ENCODE measurements at places on chromosomes 4 and X. TPM values are rescaled to one million over a fixed set of nuclear protein-coding genes. Genes with fewer than 3 reads are reported as not detected.
A peak's percentile ranks its signal among the peaks of the same experiment; 100 is the strongest.

DNA sequence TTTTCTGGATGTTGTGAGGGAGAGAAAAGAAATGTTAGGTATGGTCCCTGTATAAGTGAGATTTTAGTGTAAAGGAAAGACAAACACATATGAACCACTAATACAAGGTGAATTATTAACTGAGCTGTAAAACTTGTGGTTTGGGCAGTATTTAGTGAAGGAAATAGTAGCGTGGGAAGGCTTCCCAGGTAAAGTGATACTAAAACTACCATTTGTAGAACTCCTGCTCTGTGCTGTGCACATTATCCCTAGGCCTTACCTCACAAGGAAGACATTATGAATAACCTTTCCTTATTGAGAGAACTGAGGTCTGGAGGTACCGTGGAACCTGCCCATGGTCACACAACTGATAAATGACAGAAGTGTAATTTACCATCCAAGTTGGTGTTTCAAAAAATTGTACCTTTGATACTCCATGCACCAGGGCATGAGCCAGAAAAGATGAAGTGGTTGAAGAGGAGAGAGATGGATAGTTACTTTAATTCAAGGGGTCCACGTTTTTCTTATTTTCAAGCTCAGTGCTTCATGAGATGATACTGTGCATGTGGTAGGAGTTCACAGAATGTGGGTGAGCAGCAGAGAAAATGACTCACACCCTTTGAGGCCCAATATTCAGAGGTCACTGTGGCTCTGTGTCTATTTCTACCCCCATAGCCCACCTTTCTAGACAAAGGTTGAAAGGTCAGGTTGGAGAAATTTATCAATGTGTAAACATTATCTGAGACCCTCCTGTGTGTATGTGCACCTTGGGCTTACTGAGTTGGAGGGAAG is 2.6 kb upstream of the VSIG4 start:
- H3K27me3 ChIP-seq: no peaks in the 10 kb centered on the region
- no peaks in the 10 kb centered on the region for H3K36me3 ChIP-seq
- no peak overlapping the region for H3K4me3 ChIP-seq

GRCh38 chr4:2624782-2625530 is 88.5 kb downstream of the FAM193A start:
- DNase-seq: no peak
- H3K27me3 ChIP-seq: no peaks in the 10 kb centered on the region
- peaks cover 34% of the 10 kb centered on the region for H3K36me3 ChIP-seq

DNA sequence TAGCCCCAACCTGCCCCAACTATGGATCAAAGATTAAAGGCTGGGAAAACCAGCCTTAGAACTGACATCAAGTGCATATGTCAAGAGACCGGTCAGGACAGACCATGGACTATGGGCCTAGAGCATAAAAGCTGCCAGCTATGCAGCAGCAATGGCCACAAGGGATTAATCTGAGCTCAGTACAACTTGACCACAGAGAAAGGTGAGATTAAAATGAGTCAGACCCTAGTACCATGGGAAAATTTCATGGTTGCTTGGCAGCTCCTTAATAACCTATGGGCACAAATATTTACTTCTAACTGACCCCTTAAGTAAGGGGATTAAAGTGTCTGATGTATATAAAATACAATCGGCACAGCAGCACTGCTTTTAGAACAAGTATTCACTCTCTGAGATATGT is 54.4 kb downstream of the CBR4 start:
- H3K36me3 ChIP-seq: no peaks in the 10 kb centered on the region
- no peaks in the 10 kb centered on the region for H3K4me1 ChIP-seq
- H3K27ac ChIP-seq: no peak overlapping the region
- H3K4me3 ChIP-seq: no peak overlapping the region

- H3K4me3 ChIP-seq: no peak overlapping the region
- H3K36me3 ChIP-seq: no peaks in the 10 kb centered on the region
- H3K27me3 ChIP-seq: peaks cover 6% of the 10 kb centered on the region
- H3K27ac ChIP-seq: peak overlapping the region; percentile 97
- peaks cover 61% of the 10 kb centered on the region for H3K4me1 ChIP-seq
- no peak for DNase-seq
Observed at GRCh38 chrX:154046031-154046781, 26.5 kb upstream of the IRAK1 start.

- H3K4me3 ChIP-seq: no peak overlapping the region
- H3K36me3 ChIP-seq: no peaks in the 10 kb centered on the region
- peaks cover 20% of the 10 kb centered on the region for H3K4me1 ChIP-seq
- DNase-seq: no peak
Observed at GRCh38 chr4:119205690-119206089, 6.8 kb upstream of the USP53 start.

- peak; percentile 10 for DNase-seq
- no peaks in the 10 kb centered on the region for H3K27me3 ChIP-seq
- no peak overlapping the region for H3K4me3 ChIP-seq
- no peaks in the 10 kb centered on the region for H3K4me1 ChIP-seq
- H3K27ac ChIP-seq: no peak overlapping the region
Observed at GRCh38 chr4:105022811-105023667, 123.6 kb upstream of the TET2 start.

DNA sequence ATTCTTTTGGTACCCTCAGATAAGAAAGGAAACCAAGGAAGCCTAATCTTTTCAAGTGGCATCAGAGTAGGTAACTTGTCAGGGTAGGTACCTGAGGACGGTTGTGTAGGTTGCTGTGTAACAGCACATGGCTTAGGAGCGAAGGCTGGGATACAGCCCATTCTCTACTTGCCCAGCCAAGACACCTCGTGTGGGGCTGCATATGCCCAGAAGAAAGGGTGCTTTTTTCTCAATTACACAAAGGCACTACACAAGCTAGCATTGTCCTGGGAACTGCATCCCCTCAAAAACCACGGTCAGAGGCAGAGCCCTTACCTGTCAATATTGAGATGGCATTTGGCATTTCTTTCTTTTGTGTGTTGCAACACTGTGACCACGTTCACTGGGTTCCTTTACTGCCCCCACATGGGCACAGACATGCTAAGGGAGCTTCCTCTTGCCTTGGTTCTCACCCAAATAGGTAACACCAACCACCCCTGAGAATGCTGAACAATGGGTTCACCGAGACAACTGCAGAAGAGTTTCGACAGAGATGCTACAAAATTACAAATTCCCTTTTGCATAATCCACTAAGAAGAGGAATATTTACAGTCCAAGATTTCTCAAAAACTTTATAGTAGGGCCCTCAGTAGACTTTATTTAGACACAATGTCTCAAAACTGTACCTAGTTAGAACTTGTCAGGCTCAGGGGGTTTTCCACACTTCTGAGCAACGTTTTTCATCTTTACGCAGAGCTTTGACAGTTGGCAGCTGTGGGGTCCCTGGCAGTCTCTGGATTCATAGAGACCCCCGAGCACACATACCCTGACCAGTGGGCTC is 35.8 kb upstream of the TNIP3 start:
- H3K4me3 ChIP-seq: no peak overlapping the region
- no peak overlapping the region for H3K27ac ChIP-seq
- DNase-seq: no peak
- H3K4me1 ChIP-seq: no peaks in the 10 kb centered on the region
- peaks cover 2% of the 10 kb centered on the region for H3K27me3 ChIP-seq

- no peak overlapping the region for H3K4me3 ChIP-seq
- peak overlapping the region; percentile 70 for H3K27ac ChIP-seq
- H3K36me3 ChIP-seq: no peaks in the 10 kb centered on the region
- H3K4me1 ChIP-seq: peaks cover 18% of the 10 kb centered on the region
Observed at GRCh38 chr4:73603271-73603710, 16.9 kb downstream of the RASSF6 start.

Gene STATH
- total RNA-seq: not detected

Measured in osteoblast (primary cell).